K562 (cell line): ENCODE measurements at places on chromosomes 11 and 22. TPM values are rescaled to one million over a fixed set of nuclear protein-coding genes. Genes with fewer than 3 reads are reported as not detected.
A peak's percentile ranks its signal among the peaks of the same experiment; 100 is the strongest.

DNA sequence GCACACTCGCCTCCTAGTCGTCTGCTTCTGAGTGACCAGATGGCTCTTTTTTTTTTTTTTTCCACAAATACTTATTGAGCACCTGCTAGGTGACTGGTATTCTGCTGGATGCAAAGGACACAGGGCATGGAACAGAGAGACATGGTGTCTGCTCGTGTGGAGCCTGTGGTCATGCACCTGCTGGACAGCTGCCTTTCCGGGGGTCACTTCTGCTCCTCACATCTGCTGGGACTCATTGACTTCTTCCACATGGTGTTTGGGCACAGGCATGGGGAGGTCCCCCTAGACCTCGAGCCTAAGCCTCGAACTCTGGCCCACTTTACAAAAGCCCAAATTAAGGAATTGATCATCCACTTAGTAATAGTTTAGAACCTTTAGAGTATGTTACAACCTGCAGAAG is 39.5 kb upstream of the EMID1 start:
- H3K36me3 ChIP-seq = no peaks in the 10 kb centered on the region
- H3K27ac ChIP-seq = no peak overlapping the region
- H3K4me3 ChIP-seq = no peak overlapping the region
- no peaks in the 10 kb centered on the region for H3K4me1 ChIP-seq
- DNase-seq = no peak
- no peaks in the 10 kb centered on the region for H3K27me3 ChIP-seq

DNA sequence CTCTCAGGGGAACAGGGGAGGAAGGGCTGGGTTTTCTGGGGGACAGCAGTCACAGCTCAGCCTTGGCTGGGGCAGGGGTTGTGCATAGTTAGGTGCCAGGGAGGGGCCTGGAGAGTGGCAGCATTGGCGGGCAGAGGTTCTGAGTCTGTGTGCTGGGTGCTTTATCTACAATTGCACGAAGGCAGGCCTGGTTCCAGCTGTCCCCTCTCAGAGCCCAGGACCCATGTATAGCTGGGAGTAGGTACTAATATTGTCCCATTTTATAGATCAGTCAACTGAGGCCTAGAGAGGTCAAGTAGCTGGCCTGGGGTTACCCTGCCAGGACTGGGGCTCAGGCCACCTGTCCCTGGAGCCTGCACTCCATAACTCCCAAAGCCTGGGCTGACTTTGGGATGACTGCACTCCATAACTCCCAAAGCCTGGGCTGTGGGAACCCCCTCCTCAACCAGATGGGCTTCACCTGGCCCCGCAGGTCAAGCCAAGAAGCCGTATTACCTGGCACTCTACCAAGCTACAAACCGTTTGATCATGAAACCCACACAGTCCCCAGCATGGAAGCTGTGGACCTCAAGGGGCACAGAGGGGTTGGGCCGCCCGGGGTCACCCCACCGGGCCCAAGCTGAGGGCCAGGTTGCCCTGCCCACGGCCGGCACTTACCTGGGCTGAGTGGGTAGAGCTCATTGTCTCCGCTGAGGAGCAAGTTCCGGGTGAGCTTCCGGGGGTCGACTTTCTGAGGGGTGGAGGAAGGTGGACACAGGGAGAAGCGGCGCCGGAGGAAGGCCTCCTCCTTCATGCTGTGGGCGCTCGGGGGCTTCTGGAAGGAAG is 36.5 kb downstream of the OSBPL5 start:
- no peaks in the 10 kb centered on the region for H3K27me3 ChIP-seq
- no peak for DNase-seq
- H3K4me1 ChIP-seq = no peaks in the 10 kb centered on the region

- peaks cover 52% of the 10 kb centered on the region for H3K4me1 ChIP-seq
- no peaks in the 10 kb centered on the region for H3K36me3 ChIP-seq
- no peak overlapping the region for H3K4me3 ChIP-seq
- no peak overlapping the region for H3K27ac ChIP-seq
- H3K27me3 ChIP-seq = no peaks in the 10 kb centered on the region
- peak; percentile 16 for DNase-seq
These were observed 7.2 kb downstream of the FAM83F start for GRCh38 chr22:40001800-40002577.

GRCh38 chr11:110939471-110939870 is 227.2 kb upstream of the ARHGAP20 start:
- H3K27ac ChIP-seq = no peak overlapping the region
- no peaks in the 10 kb centered on the region for H3K36me3 ChIP-seq
- H3K4me3 ChIP-seq = no peak overlapping the region
- H3K27me3 ChIP-seq = no peaks in the 10 kb centered on the region

- H3K36me3 ChIP-seq = no peaks in the 10 kb centered on the region
- DNase-seq = no peak
- H3K27me3 ChIP-seq = no peaks in the 10 kb centered on the region
- no peaks in the 10 kb centered on the region; the same call in 1 of the 2 replicates for H3K4me1 ChIP-seq
- no peak overlapping the region for H3K4me3 ChIP-seq
- H3K27ac ChIP-seq = no peak overlapping the region
These were observed 149.3 kb downstream of the FBXO7 start for GRCh38 chr22:32623943-32624342.

Gene BACE1-AS
- total RNA-seq = 4.7 and 5.9 TPM in 2 replicates

Gene OR10D3
- 1.7 and 2.8 TPM in 2 replicates for total RNA-seq

Gene CABP7
- not detected in 2 replicates for total RNA-seq
